ENCODE measurements at places on chromosomes 6 and 20. TPM values are rescaled to one million over a fixed set of nuclear protein-coding genes. Genes with fewer than 3 reads are reported as not detected.

DNA sequence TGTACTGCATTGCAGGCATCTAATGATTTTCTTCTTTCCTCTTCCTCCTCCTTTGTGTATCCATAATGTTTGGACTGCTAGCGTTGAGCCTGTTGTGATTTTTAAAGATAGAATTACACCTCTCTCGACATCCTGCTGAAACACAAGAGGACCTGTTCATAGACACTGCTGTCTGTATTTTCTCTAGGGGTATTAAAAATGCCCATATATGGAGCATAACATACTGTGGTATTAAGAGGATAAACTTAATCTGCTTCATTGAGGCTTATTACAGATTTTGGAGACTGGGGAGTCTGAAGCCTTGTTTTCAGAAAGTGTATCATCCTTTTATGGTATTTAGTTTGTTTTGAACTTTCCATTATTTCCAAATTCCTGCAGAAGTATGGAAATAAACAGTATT, 414.3 kb downstream of the CDKAL1 start:
- H3K27me3 ChIP-seq = no peaks in the 10 kb centered on the region
- peaks cover 2% of the 10 kb centered on the region for H3K36me3 ChIP-seq
- no peak overlapping the region for H3K27ac ChIP-seq
- H3K4me1 ChIP-seq = peaks cover 5% of the 10 kb centered on the region
- DNase-seq = no peak

- no peaks in the 10 kb centered on the region for H3K4me1 ChIP-seq
- H3K4me3 ChIP-seq = no peak overlapping the region
- H3K36me3 ChIP-seq = no peaks in the 10 kb centered on the region
- peaks cover 8% of the 10 kb centered on the region for H3K27me3 ChIP-seq
- H3K27ac ChIP-seq = no peak overlapping the region
Measured at GRCh38 chr20:56574531-56575142, 41.6 kb downstream of the FAM209B start.

DNA sequence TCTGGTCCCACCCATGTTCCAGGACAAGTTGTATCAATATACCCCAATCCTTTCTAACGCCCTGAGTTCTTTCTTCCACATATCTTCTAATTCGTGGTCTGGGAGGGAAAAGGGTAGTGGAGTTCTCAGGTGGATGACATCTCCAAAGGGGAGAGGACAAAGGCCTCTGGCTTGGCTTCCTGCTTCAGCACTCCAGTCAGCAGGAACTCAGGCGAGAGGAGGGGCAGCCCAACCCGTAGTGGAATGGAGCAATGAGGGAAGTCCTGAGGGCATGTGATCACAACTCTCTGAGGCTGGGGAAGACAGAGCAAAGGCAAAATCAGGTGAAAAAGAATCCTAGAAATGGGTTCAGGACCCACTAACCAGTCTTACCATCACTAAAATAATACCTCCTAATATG, 9.6 kb upstream of the NRM start:
- no peak overlapping the region for H3K4me3 ChIP-seq
- H3K4me1 ChIP-seq = no peaks in the 10 kb centered on the region
- DNase-seq = no peak
- H3K27ac ChIP-seq = no peak overlapping the region
- peaks cover 34% of the 10 kb centered on the region for H3K36me3 ChIP-seq
- no peaks in the 10 kb centered on the region for H3K27me3 ChIP-seq

- H3K27me3 ChIP-seq = no peaks in the 10 kb centered on the region
- peak within 1 kb of the TSS; percentile 97 for H3K27ac ChIP-seq
- H3K36me3 ChIP-seq = peaks cover 3% of the 10 kb centered on the region
- H3K4me3 ChIP-seq = peak within 1 kb of the TSS; percentile 86
Measured at GRCh38 chr6:53065266-53066076, at the start of gene FBXO9. Gene FBXO9 (plus strand): TSS chr6:53065404. CDS start chr6:53065790, 386 bp downstream.

DNA sequence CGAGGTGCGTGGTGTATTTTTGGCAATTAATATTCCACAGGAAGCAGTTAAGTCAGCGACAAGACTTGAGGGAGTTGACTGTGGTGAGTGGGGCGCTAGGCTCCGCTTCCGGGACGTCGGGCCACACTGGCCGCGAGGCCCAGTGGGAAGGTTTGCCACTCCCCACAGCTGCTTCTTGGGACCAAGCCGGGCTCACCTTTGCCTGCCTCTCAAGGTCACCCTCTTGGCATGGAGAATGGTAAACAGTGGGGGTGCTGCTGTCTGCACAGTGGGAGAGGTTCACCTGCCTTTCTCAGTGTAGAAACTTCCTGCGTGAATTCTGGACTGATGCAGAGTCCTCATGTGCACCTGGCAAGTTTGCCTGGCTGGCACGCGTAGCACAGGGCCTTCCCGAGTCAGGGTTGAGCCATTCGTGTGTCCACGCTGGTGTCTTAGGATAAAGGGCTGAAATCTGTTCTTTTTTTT, 6.4 kb downstream of the OSBPL2 start:
- H3K27me3 ChIP-seq = no peaks in the 10 kb centered on the region
- DNase-seq = no peak
- no peak overlapping the region for H3K4me3 ChIP-seq
- H3K36me3 ChIP-seq = no peaks in the 10 kb centered on the region
- H3K27ac ChIP-seq = peak overlapping the region; percentile 34

- H3K4me1 ChIP-seq = no peaks in the 10 kb centered on the region
- H3K27me3 ChIP-seq = peaks cover 2% of the 10 kb centered on the region
- DNase-seq = no peak
- no peak overlapping the region for H3K4me3 ChIP-seq
- H3K27ac ChIP-seq = no peak overlapping the region
Measured at GRCh38 chr6:10505529-10505928, 15.6 kb upstream of the GCNT2 start.

DNA sequence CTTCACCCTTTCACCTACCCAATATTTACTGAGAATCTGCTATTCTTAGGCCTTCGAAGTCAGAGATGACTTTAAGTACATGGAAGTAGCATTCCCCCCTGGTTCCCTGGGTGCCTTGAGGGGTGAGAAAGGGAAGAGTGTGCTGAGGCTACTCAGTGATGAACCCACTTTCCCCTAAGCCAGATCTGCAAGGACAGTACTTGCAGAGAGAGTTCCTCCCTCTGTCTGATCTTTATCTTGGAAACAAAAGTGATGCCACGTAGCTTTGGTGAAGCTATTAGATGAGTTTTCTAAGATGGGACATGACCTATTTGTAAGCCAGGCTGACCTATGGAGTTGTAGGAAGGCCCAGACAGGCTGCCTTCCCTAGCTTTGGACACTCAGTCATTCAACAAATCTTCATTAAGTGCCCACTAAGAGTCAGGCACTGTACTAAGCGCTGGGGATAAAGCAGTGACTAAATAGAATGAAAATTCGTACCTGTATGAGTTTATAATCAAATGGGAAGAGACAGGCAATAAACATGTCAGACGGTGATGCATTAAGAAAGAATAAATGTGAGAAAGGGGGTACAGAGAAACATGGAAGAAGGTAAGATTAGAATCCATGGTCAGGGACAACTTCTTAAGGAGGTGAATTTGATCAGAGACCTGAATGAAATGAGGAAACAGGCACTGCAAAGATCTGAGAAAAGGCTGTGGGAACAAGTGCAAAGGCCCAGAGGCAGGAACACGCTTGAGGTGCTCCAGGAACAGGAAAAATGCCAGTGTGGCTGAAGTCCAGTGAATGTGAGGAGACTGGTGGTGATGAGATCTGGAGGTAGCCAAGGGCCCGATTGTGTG, 42.2 kb downstream of the BCL2L1 start:
- H3K4me1 ChIP-seq = peaks cover 89% of the 10 kb centered on the region
- no peak for DNase-seq
- H3K27me3 ChIP-seq = no peaks in the 10 kb centered on the region
- no peak overlapping the region for H3K4me3 ChIP-seq

- no peak for DNase-seq
- no peaks in the 10 kb centered on the region for H3K27me3 ChIP-seq
- H3K4me1 ChIP-seq = no peaks in the 10 kb centered on the region
- H3K36me3 ChIP-seq = no peaks in the 10 kb centered on the region
Measured at GRCh38 chr6:101458826-101459225, 65.3 kb downstream of the GRIK2 start.

DNA sequence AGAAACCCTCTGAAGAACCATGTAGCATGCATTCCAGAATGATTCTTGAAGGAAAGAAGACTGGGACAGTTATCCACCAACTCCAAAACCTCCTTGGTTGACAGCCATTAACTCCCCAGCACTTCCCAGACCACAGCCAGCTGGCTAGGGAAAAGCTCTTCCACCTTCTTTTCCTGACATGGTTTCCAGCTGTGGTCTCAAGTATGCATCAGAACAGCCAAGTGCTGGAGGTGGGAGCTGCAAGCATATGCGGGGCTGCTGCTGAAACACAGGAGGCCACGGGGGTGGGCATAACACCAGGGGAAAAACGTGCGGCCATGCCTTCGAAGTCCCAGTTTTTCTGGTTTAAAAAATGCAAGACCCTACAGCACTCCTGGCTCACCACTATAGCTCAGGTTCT, 108.0 kb upstream of the FAM184A start:
- H3K27ac ChIP-seq = no peak overlapping the region
- DNase-seq = no peak
- no peaks in the 10 kb centered on the region for H3K27me3 ChIP-seq
- H3K4me3 ChIP-seq = no peak overlapping the region

DNA sequence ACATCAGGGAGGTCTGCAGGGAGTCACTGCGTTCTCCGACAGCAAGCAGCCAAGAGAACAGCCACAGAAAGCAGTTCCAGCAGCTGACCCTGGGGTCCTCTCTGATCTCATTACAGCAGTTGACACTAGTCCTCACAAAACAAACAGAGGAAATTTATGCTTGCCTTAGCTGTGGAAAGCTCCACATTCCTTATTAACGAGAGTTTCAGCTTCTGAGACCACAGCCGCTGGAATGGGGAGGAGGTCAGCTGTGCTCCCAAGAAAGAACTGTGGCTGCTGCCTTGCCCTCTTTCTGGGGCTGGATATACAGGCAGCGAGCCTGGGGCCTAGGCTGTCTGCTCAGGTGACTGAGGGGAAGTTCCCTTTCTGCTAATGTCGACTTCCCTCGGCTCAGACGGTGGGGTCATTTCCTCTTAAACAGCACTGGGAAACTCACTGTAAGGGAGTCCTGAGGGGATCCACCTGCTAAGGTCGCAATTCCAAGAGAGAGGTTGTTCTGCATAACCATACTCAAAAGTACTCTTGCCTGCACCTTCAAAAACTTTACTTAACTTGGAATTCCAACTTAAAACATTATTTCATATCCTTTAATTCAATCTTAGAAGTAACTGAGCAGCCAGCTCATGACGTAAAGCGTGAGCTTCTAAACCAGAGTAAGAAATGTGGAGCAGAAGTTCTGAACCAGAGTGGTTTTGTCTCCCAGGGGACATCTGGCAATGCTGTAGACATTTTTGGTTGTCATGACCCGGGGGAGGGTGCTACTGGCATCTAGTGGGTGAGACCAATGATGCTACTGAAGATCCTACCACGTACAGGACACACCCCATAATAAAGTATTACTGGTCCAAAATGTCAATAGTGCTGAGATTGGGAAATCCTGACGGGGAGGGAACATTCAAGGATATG, 80.3 kb downstream of the BACH2 start:
- peaks cover 28% of the 10 kb centered on the region for H3K4me1 ChIP-seq
- peak; percentile 70 for DNase-seq
- H3K27me3 ChIP-seq = no peaks in the 10 kb centered on the region
- no peak overlapping the region for H3K27ac ChIP-seq
- peaks cover 29% of the 10 kb centered on the region for H3K36me3 ChIP-seq

GRCh38 chr20:38874460-38875174, 51.6 kb upstream of the FAM83D start:
- H3K4me1 ChIP-seq = peaks cover 92% of the 10 kb centered on the region
- peak overlapping the region; percentile 67 for H3K4me3 ChIP-seq
- H3K27me3 ChIP-seq = no peaks in the 10 kb centered on the region
- H3K36me3 ChIP-seq = peaks cover 23% of the 10 kb centered on the region

GRCh38 chr6:32432050-32432450, 7.6 kb upstream of the HLA-DRA start:
- H3K4me1 ChIP-seq = no peaks in the 10 kb centered on the region
- no peaks in the 10 kb centered on the region for H3K36me3 ChIP-seq
- no peak overlapping the region for H3K4me3 ChIP-seq
- no peak overlapping the region for H3K27ac ChIP-seq
- DNase-seq = no peak
- peaks cover 2% of the 10 kb centered on the region for H3K27me3 ChIP-seq

DNA sequence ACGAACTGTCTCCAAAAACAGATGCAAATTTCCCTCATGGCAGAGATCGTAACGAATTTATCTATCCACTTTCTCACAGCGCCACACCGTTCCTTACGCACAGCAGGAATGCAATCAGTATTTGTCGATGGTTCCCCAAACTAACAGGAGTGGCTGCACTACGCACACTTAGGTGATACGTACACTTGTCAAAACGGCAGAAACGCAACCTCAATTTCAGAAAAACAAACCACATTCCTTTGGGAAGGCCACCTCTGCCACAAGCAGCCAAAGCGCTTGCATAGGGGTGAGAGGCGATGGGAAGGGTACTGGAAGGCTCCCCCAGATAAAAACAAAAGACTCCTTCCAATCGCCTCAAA, 638 bp downstream of the MDN1 start:
- peak overlapping the region; percentile 96 for H3K27ac ChIP-seq
- DNase-seq = no peak
- H3K4me3 ChIP-seq = peak overlapping the region; percentile 86
- peaks cover 22% of the 10 kb centered on the region for H3K36me3 ChIP-seq
- peaks cover 34% of the 10 kb centered on the region for H3K4me1 ChIP-seq

- peaks cover 48% of the 10 kb centered on the region for H3K27me3 ChIP-seq
- H3K4me3 ChIP-seq = no peak overlapping the region
- no peak for DNase-seq
- peaks cover 14% of the 10 kb centered on the region for H3K4me1 ChIP-seq
- no peaks in the 10 kb centered on the region for H3K36me3 ChIP-seq
- H3K27ac ChIP-seq = no peak overlapping the region
Measured at GRCh38 chr6:33808641-33809180, 4.9 kb upstream of the MLN start.

GRCh38 chr20:59005523-59006166, 1.4 kb downstream of the CTSZ start:
- H3K4me1 ChIP-seq = peaks cover 28% of the 10 kb centered on the region
- no peak for DNase-seq
- no peaks in the 10 kb centered on the region for H3K27me3 ChIP-seq

- DNase-seq = no peak
- no peaks in the 10 kb centered on the region for H3K36me3 ChIP-seq
- H3K4me1 ChIP-seq = no peaks in the 10 kb centered on the region
- no peaks in the 10 kb centered on the region for H3K27me3 ChIP-seq
- H3K4me3 ChIP-seq = no peak overlapping the region
- H3K27ac ChIP-seq = no peak overlapping the region
Measured at GRCh38 chr6:51675922-51676275, 411.5 kb downstream of the PKHD1 start.

The PHF20 gene
- 57.9 TPM for total RNA-seq

The NFKBIL1 gene
- total RNA-seq = 13.0 TPM

The PLAGL2 gene
- total RNA-seq = 70.6 TPM

The TXLNB gene
- total RNA-seq = 0.22 TPM

The SULF2 gene
- total RNA-seq = 0.50 TPM

The L3MBTL3 gene
- total RNA-seq = 14.9 TPM

The THBD gene
- total RNA-seq = not detected

The GSS gene
- 50.9 TPM for total RNA-seq

The ECT2L gene
- total RNA-seq = not detected

The CAGE1 gene
- total RNA-seq = 0.11 TPM

The WFDC5 gene
- not detected for total RNA-seq

Data from activated CD8-positive, alpha-beta T cell treated with anti-CD3 and anti-CD28 coated beads for 36 hours (primary cell).